ENCODE measurements at places on chromosomes 6 and 20. TPM values are rescaled to one million over a fixed set of nuclear protein-coding genes. Genes with fewer than 3 reads are reported as not detected.
A peak's percentile ranks its signal among the peaks of the same experiment; 100 is the strongest.

DNA sequence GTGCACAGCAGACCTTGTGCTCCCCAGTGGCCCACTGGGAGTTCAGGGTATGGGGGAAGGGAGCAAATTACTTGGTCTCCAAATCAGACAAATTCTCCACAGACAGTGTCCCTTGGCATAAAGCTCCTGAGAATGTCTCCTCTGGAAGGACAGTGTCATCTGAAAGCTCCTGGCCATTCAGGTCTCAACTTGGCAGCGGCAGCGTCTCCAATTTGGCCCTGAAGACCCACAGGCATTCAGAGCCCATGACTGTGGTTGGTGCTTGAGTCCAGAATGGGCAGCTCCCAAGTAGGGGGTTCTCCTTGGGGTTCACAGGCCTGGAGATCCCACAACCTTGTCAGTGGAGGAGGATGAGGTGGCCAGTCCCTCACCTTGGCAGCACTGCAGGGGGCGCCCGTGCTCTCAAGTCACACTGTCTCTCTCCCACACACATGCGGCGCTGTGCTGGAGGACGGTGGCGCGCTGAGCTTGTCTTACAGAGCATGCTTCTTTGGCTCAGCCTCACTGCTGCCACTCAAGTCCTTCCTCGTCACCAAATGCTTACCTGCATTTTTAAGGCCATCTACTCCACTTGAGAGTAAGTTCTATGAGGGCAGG, 20.7 kb downstream of the DYNLRB1 start:
- no peaks in the 10 kb centered on the region for H3K27me3 ChIP-seq
- no peak for DNase-seq
- no peak overlapping the region for H3K4me3 ChIP-seq
- H3K4me1 ChIP-seq: no peaks in the 10 kb centered on the region
- peaks cover 18% of the 10 kb centered on the region for H3K36me3 ChIP-seq

Gene KLHDC3
- 104 TPM for total RNA-seq

DNA sequence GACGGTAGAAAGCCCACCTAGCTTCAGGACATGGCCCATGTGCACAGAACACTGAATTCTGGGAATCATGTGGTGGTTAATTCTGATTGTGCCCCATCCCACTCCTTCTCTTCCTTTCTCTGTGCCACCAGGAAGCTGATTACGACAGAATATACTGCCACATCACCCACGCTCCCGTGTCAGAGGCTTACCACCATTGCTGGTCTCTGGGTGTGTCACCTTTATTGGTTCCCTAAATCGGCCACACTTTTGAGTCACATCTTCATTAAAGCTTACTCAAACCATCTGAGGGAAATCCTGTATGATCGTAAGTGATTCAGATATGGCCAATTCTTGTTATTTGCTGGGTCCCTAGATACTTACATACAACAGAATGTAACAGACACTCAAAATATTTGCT, 3.1 kb downstream of the TRMT6 start:
- H3K4me3 ChIP-seq: no peak overlapping the region
- peaks cover 36% of the 10 kb centered on the region for H3K36me3 ChIP-seq
- no peak for DNase-seq
- no peak overlapping the region for H3K27ac ChIP-seq
- H3K27me3 ChIP-seq: no peaks in the 10 kb centered on the region
- H3K4me1 ChIP-seq: peaks cover 26% of the 10 kb centered on the region

Gene RGS17
- total RNA-seq: 0.70 TPM

DNA sequence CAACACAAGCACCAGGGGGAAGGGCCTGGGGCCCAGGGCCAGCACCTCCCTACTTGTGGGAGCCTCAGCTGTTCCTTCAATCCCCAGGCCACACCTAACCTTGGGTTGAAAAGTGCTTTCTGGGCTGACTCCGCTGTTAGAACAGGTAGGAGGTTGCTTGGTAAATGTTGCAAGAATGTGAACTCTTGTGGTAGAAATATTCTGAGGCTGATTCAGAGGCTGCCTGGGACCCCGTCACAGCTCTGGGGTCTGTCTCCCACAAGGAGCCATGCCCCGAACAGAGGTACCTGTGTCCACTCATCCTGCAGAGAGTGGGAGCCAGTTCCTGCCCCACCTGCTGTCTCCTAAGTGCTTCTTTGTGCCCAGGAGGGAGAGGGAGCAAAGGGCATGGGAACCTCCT, 14.4 kb upstream of the MAS1L start:
- H3K27me3 ChIP-seq: peaks cover 12% of the 10 kb centered on the region
- no peak overlapping the region for H3K4me3 ChIP-seq
- H3K36me3 ChIP-seq: no peaks in the 10 kb centered on the region
- no peak overlapping the region for H3K27ac ChIP-seq
- H3K4me1 ChIP-seq: no peaks in the 10 kb centered on the region

GRCh38 chr6:26536571-26537159, 1.5 kb upstream of the HMGN4 start:
- peak overlapping the region; percentile 78 for H3K27ac ChIP-seq
- peak overlapping the region; percentile 78 for H3K4me3 ChIP-seq
- no peaks in the 10 kb centered on the region for H3K36me3 ChIP-seq
- H3K27me3 ChIP-seq: no peaks in the 10 kb centered on the region

- H3K4me3 ChIP-seq: no peak overlapping the region
- H3K27me3 ChIP-seq: no peaks in the 10 kb centered on the region
- no peaks in the 10 kb centered on the region for H3K36me3 ChIP-seq
- H3K4me1 ChIP-seq: peaks cover 12% of the 10 kb centered on the region
These were observed 84.3 kb downstream of the PFDN4 start for GRCh38 chr20:54292185-54292584.

GRCh38 chr20:12614764-12615163, 394.0 kb upstream of the SPTLC3 start:
- no peaks in the 10 kb centered on the region for H3K27me3 ChIP-seq
- no peak for DNase-seq
- no peaks in the 10 kb centered on the region for H3K4me1 ChIP-seq
- H3K36me3 ChIP-seq: no peaks in the 10 kb centered on the region

Gene OR2J3
- total RNA-seq: not detected

GRCh38 chr20:43238833-43239232, 49.1 kb upstream of the PTPRT start:
- no peaks in the 10 kb centered on the region for H3K4me1 ChIP-seq
- H3K27me3 ChIP-seq: peaks cover 42% of the 10 kb centered on the region
- no peak overlapping the region for H3K4me3 ChIP-seq
- H3K36me3 ChIP-seq: no peaks in the 10 kb centered on the region
- no peak for DNase-seq
- no peak overlapping the region for H3K27ac ChIP-seq

Gene PHACTR3
- 0.50 TPM for total RNA-seq

DNA sequence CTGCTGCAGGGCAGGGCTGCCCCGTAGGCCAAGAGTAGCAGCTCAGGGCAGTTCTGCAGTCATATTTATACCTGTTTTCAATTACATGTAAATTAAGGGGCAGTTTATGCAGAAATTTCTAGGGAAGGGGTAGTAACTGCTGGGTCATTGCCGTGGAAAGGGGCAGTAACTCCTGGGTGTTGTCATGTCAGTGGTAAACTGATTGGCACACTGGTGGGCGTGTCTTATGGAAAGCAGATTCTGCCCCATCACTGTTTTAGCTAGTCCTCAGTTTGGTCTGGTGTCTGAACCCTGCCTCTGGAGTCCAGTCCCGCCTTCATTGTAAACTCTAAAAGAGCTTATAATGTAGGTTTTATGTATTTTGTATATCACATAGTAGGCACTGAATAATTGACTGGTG, 22.1 kb downstream of the MAP3K4 start:
- no peaks in the 10 kb centered on the region for H3K36me3 ChIP-seq
- H3K27ac ChIP-seq: no peak overlapping the region
- 0 out of 2 replicates have a peak, but pooled peaks cover 7% of the 10 kb centered on the region for H3K4me1 ChIP-seq
- DNase-seq: no peak

GRCh38 chr6:140966676-140967075, 1166.0 kb upstream of the GJE1 start:
- H3K27me3 ChIP-seq: no peaks in the 10 kb centered on the region
- DNase-seq: no peak
- no peak overlapping the region for H3K27ac ChIP-seq
- no peaks in the 10 kb centered on the region for H3K36me3 ChIP-seq

Gene LGSN
- not detected for total RNA-seq

DNA sequence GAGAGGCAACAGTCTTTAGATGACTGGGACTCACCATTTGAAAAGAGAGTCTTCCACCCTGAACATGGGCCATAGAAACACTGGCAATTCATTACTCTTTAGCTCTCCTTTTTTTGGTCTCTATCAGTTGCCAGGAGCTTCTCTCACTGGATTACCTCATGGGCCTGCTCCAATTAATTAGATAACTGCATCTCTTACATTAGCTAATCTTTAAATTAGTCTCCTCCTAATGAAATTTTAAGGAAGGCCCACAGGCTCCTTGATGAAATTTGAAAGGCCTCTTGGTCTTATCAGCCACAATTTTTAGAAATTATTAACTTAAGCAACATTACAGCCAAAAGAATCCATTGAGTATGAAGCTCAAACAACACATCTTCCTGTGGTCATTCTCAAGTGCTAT, 184.4 kb downstream of the UNC5CL start:
- DNase-seq: no peak
- H3K27me3 ChIP-seq: peaks cover 36% of the 10 kb centered on the region
- no peaks in the 10 kb centered on the region for H3K4me1 ChIP-seq
- H3K36me3 ChIP-seq: no peaks in the 10 kb centered on the region
